Adipose tissue (tissue), 3 donors: ENCODE measurements at places on chromosomes 3 and 15. TPM values are rescaled to one million over a fixed set of nuclear protein-coding genes. Genes with fewer than 3 reads are reported as not detected.

The EIF5A2 gene
- polyA plus RNA-seq, result 3.1 TPM

The VEPH1 gene
- 5.3 TPM for polyA plus RNA-seq

The GPR15 gene
- polyA plus RNA-seq, result 0.30 TPM

The SEMA5B gene
- polyA plus RNA-seq, result 1.4 TPM

The NR2F2 gene
- 9.7 TPM for polyA plus RNA-seq

The C3orf49 gene
- not detected for polyA plus RNA-seq

The TYRO3 gene
- polyA plus RNA-seq, result 17.5 TPM

The DUOXA2 gene
- polyA plus RNA-seq, result 0.56 TPM

The GCHFR gene
- 17.7 TPM for polyA plus RNA-seq

The ITGB5 gene
- polyA plus RNA-seq, result 50.0 TPM

The MCF2L2 gene
- 0.22 TPM for polyA plus RNA-seq

The CPN2 gene
- polyA plus RNA-seq, result 0.22 TPM

The TMEM62 gene
- 8.2 TPM for polyA plus RNA-seq

The SERPINI2 gene
- 0.90 TPM for polyA plus RNA-seq

The DOCK3 gene
- polyA plus RNA-seq, result 0.11 TPM

The NOX5 gene
- polyA plus RNA-seq, result 0.02 TPM
